ENCODE measurements at places on chromosomes 13 and 19.

- DNase-seq, result no peak
Measured at GRCh38 chr19:5355693-5356092, 15.1 kb upstream of the PTPRS start.

DNA sequence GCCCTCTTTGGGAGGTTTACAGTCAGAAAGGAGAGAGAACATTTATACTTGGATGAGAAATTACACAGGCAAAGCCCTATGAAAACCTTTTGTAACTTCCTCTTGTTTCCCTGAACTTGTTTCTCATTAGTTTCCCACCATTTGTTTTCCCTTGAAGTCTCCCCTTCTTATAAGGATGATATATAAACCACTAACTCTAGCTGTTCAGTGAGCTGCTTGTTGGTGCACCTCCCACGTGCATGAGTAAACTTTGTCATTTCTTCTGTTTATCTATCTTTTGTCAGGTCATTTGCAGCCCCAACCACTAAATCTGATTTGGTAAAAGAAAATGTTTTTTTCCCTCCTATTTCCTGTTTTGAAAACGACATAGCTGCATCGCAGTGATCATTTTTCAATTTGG is 919.9 kb downstream of the SLITRK1 start:
- DNase-seq, result no peak

DNA sequence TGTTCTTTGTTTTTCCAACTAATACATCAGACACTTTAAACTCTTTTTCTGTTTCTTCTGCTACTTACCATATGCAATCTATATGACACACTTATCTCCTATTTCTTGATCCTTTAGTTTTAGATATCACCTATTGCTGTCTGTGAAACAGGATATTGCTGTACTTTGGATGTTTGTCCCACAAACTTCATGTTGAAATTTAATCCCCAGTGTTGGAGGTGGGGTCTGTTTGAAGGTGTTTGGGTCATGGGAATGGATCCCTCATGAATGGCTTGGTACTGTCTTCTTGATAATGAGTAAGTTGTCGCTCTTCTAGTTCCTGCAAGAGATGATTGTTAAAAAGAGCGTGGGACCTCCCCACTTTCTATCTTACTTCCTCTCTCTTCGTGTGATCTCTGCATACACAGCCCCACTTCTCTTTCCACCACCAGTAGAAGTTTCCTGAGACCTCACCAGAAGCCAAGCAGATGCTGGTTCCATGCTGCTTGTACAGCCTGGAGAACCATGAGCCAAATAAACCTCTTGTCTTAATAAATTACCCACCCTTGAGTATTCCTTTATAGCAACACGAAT is 244.2 kb downstream of the NHLRC3 start:
- DNase-seq, result no peak

GRCh38 chr13:110346661-110347067 is 39.6 kb downstream of the COL4A2 start:
- DNase-seq, result no peak

DNA sequence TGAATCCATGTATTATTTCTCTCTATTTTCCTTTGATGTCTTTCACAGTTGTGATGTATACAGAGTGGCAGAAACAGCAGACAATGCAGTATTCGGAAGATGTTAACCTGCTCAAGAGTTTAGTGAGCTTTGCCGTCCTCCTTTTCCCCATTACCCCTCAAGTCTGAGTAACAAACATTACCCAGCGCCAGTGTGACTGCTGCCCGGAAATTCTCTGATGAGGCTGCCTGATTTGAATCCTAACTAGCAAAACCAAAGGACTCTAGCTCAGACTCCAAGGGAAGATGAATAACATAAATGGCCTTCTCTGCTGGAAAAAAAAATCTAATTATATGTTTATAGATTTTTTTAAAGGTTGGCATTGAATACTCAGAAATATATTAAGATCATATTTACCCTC is 247.3 kb upstream of the SOX21 start:
- DNase-seq, result no peak

DNA sequence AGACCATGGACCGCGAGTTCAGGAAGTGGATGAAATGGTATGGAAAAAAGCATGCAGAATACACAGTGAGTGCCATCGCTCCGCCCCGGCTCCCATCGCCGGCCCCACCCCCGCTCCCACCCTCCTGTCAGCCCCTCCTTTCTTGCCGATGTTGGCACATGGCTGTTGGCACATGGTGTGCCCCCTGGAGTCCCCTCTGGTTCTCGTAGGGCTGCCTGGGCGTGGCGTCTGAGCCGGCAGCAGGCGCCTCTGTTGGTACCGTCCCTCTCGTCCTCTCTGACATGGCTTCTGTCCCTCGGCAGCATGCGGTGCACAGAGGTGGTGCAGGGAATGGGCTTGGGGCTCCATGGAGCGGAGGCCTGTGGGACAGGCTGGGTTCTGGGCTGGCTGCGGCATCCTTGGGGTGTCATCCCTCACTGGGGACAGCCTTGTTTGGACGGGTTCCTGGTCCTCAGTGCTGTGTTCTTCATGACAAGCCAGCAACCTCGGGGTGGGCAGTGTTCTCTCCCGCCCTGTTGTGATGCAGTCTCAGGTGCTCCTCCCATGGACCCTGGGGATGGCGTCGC is 30.9 kb downstream of the DOT1L start:
- no peak for DNase-seq

GRCh38 chr19:7976461-7976860 is 29.0 kb downstream of the ELAVL1 start:
- no peak for DNase-seq

DNA sequence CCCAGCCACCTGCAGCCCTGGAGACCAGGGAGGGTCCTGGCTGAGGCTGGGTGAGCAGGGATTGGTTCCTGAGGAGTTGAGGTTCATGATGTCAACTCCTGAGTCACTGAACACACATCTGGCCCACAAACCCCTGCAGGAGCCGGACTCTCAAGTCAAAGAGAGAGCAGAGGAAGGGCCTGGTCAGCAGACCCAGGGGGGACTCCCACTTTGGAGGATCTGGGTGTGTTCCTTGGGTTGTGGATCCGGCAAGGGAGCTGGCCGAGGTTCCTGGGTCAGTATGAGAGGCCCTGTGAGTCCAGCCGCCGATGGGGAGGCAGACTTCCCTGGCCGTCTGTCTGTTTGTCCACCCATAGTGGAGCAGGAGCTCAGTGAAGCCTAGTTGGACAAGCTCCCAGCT is 4.0 kb downstream of the SLC7A10 start:
- DNase-seq, result no peak

GRCh38 chr19:51458899-51459505 is 748 bp upstream of the SIGLEC8 start:
- DNase-seq, result no peak

GRCh38 chr19:38544569-38545315 is 73.0 kb downstream of the MAP4K1 start:
- no peak for DNase-seq

- DNase-seq, result no peak
Measured at GRCh38 chr19:39211731-39212374, 7.8 kb upstream of the SYCN start.

DNA sequence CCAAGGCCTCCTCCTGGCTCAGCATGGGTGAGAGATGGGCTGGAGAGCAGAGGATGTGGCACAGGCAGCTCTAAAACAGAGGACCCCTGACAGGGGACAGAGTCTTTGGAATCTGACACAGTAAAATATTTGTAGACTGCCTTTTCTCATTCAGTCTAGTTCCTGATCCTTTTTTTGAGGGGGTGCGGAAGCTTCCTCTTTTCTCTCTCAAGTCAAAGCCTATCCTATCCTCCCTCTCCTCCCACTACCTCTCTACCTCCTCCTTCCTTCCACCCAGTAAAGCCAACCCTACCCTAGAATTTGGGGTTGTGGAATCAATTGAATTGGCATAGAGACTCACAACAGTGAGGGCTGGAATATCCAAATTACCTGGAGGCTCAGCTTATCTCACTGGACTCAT is 82.0 kb downstream of the TEX26 start:
- no peak for DNase-seq

GRCh38 chr19:8552810-8553209 is 24.4 kb downstream of the MYO1F start:
- no peak for DNase-seq

DNA sequence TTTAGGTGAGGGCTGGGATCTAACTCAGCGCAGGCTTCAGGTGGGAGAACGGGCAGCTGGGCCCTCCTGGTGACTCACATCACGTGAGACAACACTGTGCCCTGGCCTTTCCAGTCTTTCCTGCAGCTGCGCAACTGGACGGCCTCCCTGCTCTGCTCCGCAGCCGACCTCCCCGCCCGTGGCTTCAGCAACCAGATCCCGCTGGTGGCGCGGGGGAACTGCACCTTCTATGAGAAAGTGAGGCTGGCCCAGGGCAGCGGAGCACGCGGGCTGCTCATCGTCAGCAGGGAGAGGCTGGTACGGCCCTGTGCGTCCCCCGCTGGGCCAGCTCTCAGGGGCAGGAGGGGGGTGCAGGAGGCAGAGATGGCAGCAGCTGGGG is 8.8 kb downstream of the SPPL2B start:
- DNase-seq, result no peak

DNA sequence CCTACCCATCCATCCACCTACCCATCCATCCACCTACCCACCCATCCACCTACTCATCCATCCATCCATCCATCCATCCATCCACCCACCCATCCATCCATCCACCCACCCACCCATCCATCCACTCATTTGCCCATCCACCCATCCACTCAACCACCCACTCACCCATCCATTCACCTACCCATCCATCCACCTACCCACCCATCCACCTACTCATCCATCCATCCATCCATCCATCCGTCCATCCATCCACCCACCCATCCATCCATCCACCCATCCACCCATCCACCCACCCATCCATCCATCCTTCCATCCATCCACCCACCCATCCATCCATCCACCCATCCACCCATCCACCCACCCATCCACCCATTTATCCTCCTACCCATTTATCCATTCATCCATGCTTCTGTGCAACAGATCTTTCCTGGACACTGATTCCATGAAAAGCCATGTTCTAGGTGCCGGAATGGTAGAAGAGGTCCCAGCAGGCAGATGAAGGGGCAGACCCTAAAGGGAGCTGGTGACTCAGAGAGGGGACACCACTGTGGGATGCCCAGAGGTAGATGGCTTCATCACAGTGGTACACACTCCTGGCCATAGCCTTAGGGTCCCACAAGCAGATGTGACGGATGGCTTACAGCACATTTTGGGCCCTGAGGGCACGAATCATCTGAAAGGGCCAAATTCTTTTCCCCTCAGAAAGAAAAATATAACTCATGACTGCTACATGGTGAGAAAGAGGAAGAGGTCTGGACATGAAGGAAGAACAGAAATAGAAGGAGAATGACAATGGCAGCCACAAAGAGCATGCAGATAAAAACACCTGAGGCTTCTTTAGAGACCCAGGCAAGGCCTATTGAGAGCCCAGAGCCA is 76.0 kb downstream of the KCTD15 start:
- no peak for DNase-seq

- DNase-seq, result no peak
Measured at GRCh38 chr19:46615966-46616365, 8.9 kb downstream of the PTGIR start.

GRCh38 chr13:73938372-73939070 is 195.7 kb downstream of the KLF12 start:
- DNase-seq, result peak; percentile 76

DNA sequence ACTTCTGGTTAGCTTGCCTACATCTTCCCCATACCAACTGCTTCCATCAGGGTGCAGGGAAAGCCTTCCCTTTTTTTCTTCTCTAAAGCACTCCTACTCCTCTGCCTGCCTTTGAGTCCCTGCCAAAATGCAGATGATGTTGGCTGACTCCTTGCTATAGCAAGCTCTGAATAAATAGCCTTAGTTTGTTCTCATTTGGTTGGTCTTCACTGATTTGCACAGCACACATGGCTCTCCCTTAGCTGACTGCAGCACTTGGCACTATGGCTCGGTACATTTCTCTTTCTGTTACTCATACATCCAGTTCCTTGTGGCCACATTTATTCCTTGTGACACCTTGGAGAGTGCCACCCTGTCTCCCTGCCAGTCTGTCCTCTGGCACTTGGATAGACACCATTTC is 249.8 kb downstream of the DCLK1 start:
- no peak for DNase-seq

GRCh38 chr19:37467608-37468090 is 405 bp upstream of the ZNF569 start:
- DNase-seq, result no peak

DNA sequence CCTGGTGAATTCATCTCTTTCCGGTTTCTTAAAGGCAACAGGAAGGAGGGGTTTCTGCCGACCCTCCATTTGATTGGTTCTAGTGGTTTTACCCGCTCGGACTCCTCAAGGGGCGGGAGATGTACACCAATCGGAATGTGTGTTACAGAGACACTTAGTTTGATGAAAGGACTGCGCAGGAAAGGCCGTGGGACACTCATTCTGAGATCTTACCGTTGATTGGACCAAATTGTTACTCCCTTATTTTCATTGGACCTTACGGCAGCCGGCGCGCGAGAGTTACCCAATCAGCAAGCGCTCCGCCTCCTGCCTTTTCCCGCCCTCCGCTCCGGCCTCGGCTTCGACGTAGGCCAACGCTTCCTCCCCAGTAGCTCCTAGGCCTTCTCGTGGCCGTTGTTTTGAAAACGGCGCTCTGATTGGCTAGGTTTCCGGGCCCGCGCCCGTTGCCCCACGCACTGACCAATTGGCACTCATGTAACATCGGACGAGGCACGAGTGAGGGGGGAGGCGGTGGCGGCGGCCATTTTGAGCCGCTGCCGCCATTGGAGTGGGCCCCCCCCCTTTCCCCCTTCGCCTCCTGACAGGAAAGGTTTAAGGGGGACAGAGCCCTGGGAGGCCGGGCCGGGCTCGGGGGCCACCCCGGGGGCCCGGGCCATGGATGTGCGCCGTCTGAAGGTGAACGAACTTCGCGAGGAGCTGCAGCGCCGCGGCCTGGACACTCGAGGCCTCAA is at the start of gene HNRNPUL1:
HNRNPUL1 (plus strand) TSS at position 523 of the 731 bp plus-strand sequence; CDS start at position 655, 132 bp downstream.
- peak; percentile 100 for DNase-seq

- DNase-seq, result no peak
Measured at GRCh38 chr19:38993271-38993670, 17.7 kb upstream of the FBXO17 start.

GRCh38 chr19:10290357-10290875 is 664 bp downstream of the ICAM5 start:
- DNase-seq, result no peak

DNA sequence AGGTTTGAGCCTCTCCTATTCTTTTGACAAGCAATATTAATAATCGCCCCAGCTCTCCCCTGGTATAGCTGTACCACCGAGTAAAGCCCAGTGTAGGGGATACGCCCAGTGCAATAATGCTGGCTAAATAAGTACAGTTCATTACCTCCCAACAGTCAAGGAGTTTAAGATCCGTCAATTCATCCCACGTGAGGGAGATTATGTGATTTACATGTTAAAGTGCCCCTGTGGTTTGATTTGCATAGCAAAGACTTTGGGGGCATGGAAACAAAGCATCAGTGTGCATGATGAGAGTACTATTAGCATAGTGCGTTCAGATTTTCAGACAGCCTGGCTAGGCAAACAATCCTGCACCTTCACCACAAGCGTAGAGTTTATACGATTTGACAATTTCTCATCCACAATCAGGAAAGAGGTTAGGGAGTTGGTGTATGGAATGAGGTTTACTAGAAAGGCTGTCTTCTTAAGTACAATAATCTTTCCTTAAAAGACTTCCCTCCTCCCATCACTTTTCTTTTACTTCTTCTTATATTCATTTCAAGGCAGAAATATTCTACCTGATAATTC is 754.0 kb downstream of the DIAPH3 start:
- DNase-seq, result no peak

Measured in AG09309 (cell line).